ENCODE measurements at places on chromosomes 4 and X. TPM values are rescaled to one million over a fixed set of nuclear protein-coding genes. Genes with fewer than 3 reads are reported as not detected.

GRCh38 chr4:166284221-166284620 lies 411.2 kb downstream of the TLL1 start:
- peaks cover 24% of the 10 kb centered on the region for H3K4me1 ChIP-seq
- DNase-seq: no peak
- H3K36me3 ChIP-seq: no peaks in the 10 kb centered on the region
- H3K4me3 ChIP-seq: no peak overlapping the region
- H3K27me3 ChIP-seq: no peaks in the 10 kb centered on the region

GRCh38 chr4:27008679-27009078 lies 148.0 kb downstream of the STIM2 start:
- no peak for DNase-seq
- no peak overlapping the region for H3K27ac ChIP-seq
- H3K36me3 ChIP-seq: no peaks in the 10 kb centered on the region
- no peak overlapping the region for H3K4me3 ChIP-seq
- peaks cover 70% of the 10 kb centered on the region for H3K4me1 ChIP-seq

DNA sequence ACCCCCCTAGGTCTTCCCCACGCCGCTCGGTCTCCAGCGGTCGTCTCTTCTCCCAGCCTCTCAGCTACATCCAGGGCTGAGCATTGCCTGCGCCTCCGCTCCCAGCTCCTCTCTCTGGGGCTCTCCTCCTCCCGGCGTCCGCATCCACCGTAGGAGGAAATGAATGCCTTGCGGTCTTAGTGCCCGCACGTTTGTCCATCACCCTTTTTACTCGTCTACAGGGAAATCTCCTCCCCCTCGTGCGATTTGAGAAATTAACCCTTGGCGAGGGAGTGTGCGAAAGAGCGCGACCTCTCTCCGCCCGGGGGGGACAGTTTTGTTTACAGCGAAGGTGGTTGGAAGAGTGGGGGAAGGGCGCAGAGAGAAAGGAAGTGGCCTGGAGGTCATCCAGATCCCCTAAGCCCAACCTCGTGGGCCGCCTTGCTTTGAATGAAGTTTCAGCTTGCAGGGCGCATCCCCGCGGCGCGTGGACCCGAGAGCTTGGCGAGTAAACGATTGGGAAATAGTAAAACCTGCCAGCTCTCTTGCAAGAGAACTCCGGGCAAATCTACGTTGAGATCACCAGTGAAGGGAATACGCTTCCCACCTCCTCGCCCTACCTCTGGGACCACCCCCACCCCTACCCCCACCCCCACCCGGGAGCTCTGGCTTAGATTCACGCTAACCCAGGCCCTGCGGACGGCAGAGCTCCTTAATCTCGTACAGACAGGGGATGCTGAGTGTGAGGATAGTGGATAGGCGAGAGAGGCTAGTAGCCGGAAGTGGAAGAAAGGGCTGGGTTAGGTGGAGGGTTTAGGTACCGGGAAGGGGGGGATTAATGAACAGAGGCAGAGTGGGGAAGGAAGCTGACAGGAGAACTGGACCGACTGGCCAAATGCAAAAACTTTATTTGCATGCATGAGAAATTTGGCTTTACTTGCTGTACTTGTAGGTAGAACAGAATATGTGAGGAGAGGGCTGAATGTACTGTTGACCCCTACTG lies at the start of gene ELOVL6:
ELOVL6 (minus strand) TSS at position 181 of the 982 bp plus-strand sequence. CDS start 280 bp downstream, outside the sequence.
- H3K4me1 ChIP-seq: peaks cover 5% of the 10 kb centered on the region
- peak; percentile 41 for DNase-seq

- H3K4me1 ChIP-seq: no peaks in the 10 kb centered on the region
- no peak overlapping the region for H3K27ac ChIP-seq
- H3K36me3 ChIP-seq: no peaks in the 10 kb centered on the region
These were observed 665.1 kb downstream of the RAPGEF2 start for GRCh38 chr4:159768016-159768415.

DNA sequence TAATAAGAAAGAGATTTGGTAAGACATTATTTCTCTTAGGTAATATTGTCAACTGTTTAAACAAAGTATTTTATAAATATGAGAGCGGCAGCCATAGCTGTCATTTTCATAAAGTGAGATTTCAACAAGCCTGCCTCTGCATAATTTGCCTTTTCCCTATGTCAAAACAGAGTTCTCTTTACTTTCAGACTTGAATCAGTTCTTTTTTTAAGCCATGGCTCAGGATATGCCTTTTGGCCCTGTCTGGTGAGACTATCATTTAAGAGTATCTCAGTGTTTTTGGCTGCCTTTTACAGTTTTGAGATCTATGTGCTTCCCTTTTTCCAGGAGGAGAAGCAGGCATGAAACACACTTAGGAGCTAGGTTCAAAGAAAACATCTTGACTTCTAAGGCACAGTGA lies 7.5 kb upstream of the GUCY1A1 start:
- no peaks in the 10 kb centered on the region for H3K36me3 ChIP-seq
- no peak overlapping the region for H3K27ac ChIP-seq
- no peak for DNase-seq

- 0 out of 2 replicates have a peak overlapping the region, but pooled peaks have one; percentile 17 for H3K4me3 ChIP-seq
- peaks cover 44% of the 10 kb centered on the region for H3K4me1 ChIP-seq
- DNase-seq: peak; percentile 64
- H3K36me3 ChIP-seq: no peaks in the 10 kb centered on the region
- H3K27me3 ChIP-seq: no peaks in the 10 kb centered on the region
These were observed 78.1 kb upstream of the BOD1L1 start for GRCh38 chr4:13705521-13706041.

GRCh38 chr4:33658971-33659370 lies 2585.3 kb downstream of the ARAP2 start:
- H3K4me1 ChIP-seq: no peaks in the 10 kb centered on the region
- no peak for DNase-seq
- H3K36me3 ChIP-seq: no peaks in the 10 kb centered on the region
- H3K27ac ChIP-seq: no peak overlapping the region
- H3K4me3 ChIP-seq: no peak overlapping the region

DNA sequence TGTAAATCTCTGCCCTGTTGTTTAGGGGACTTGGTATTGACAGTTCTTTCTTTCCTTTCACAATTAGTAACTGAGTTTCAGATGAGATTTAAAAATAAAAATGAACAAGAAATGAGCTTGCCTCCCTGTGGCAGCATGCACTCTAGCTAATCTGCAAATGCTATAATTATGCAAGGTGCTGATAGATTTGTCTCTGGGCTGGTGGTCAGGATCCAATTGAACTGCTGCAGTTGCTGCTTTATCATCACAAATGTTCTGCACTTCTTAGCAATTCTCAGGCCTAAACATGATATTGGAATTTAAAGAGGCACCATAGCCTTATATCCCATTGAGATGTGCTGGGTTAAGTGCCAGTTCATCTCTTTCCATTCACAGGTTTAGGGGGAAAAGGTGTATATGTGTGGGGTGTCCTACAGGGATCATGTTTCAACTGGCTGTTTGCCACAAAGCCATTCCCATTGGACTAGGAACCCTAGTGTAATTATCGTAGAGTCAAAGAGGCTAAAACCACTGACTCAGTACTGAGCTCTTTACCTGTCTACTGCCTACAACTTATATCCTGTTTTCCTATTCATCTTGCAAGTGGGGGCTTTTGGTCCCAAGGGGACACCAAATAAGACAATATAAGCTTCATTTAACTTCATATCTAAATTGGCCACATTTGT lies 260.3 kb upstream of the TEX13A start:
- no peak for DNase-seq
- H3K4me1 ChIP-seq: peaks cover 11% of the 10 kb centered on the region
- H3K4me3 ChIP-seq: no peak overlapping the region

PDLIM3 gene
- total RNA-seq: not detected

TBC1D9 gene
- 12.7 TPM for total RNA-seq

Data from PC-3 (cell line).